ENCODE measurements at places on chromosomes 12 and 14. TPM values are rescaled to one million over a fixed set of nuclear protein-coding genes. Genes with fewer than 3 reads are reported as not detected.

DNA sequence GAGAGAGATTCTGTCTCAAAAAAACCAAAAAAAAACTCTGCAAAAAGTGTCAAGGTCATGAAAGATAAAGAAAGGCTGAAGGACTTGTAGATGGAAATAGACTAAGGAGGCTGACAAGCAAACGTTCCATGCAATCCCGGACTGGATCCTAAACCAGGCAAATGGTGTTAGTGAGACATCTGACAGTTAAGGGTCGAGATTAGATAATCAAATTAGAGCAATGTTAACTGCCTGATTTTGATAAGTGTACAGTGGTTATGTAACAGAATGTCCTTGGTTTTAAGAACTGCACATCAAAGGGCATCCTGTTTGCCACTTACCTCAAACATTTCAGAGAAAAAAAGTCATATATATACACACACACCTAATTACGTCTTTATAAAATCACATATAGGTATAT, 3.5 kb upstream of the RAN start:
- DNase-seq: no peak

DNA sequence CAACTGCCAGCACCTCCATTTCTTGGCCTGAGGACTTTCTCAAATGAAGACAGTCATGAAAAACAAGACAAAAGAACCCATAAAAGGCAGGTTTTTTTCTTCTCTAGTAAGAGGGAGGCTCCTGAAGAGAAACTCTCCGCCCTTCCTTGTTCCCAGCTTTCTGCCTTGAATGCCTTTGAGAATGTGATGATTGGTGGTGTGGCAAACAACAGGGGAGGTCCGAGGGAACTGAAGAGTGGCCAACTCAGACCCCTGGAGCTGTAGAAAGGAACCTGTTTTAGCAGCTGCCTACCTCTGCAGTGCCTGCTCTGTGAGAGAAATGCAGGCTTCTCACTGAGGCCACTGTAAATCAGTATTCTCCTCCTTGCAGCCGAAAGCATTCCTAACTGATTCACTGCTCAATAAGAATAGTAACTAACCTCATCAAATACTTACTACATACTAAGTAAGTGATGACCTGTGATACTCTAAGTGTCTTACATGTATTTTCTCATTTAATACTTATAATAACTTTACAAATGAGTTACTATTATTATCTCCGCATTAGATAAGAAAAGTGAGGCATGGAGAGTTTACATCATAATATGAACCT, 16.7 kb upstream of the ERC1 start:
- no peak for DNase-seq

DNA sequence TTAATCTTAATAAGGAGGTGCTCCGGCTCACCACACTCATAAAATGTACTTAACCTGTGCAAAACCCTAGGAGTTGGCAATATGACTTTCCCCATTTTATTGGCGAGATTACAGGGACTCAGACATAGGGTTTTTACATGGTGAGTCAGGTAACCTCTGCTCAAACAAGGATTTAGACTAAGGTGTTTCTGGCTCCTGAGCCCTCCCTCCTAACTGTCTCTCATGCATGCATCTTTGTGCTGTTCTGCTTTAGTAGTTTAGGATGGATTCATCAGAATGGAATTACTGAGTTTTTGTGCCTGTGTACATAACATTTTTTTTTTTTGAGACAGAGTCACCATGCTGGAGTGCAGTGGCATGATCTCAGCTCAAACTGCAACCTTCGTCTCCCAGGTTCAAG, 993.3 kb upstream of the TMEM132C start:
- DNase-seq: no peak

GRCh38 chr12:47904713-47905709, at the start of gene VDR:
VDR (minus strand) TSS chr12:47904994; CDS start chr12:47879113, 25,881 bp downstream.
- peak; percentile 75 for DNase-seq

DNA sequence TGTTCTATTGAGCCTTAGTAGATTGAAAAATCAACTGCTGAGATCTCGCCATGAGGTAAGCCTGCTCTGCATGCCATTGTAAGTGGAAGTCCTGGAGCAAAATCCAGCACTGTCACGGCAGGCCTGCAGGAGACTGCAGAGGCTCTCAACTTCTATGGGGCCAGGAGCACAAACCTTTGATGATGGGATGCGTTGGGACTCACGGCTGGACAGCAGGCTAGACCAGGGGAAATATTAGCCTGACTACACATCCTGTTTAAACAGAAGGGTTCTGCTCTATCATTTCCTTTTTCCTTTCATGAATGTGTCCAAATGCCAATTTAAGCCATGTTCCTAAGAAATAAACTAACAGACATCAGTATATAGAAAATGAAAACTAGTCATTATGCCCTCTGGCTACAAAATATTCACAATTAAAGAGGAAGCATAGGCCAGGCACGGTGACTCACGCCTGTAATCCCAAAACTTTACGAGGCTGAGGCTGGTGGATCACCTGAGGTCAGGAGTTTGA, 33.9 kb upstream of the RASSF8 start:
- no peak for DNase-seq

DNA sequence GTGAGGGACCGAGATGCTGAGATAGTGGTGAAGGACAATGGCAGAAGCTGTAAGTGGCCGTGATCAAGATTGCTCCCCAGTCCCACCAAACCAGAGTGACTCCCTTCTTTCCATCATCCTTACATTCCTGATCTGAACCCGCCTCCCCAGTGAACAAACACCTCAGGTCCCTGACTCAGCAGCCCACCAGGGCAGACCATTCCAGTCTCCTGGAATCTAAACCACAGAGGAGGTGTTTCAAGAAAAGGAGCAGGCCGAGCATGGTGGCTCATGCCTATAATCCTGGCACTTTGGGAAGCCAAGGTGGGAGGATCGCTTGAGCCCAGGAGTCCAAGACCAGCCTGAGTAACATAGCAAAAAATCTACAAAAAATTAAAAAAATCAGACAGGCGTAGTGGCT, 6.6 kb downstream of the ERBB3 start:
- DNase-seq: no peak

DNA sequence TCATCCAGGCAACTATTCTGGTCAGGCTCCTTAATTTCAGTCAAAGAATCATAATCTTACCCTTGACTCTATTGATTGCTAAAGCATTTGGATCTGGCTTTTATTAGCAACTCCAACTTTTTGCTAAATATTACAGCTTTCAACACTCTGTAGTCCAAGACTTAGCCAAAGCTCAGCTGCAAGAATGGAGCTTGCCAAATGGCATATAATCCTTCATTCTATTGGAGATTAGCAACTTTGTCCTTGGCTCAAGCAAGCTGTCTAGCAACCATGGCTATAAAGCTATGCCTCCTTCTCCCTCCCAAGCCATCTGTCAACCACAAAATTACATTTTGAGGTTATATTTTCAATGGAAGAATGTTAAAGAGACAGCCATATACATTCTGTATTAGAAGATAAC, 23.1 kb upstream of the NID2 start:
- no peak for DNase-seq

DNA sequence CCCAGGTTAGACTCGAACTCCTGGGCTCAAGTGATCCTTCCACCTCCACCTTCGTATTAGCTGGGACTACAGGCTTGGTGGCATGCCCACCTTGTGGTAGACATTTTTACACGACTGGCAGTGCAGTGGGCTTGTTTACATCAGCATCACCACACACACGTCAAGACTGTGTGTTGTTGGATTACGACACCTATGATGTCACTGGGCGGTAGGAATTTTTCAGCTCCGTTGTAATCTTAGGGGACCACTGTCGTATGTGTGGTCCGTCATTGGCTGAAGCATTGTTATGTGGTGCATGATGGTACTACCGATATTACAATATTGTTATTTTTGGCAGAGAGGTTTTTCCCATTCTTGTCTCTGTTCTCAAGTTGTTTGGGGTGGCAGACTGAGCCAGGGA, 50.7 kb downstream of the TSPAN9 start:
- no peak for DNase-seq

GRCh38 chr12:48296586-48297282, 54.0 kb downstream of the ZNF641 start:
- DNase-seq: peak; percentile 79

DNA sequence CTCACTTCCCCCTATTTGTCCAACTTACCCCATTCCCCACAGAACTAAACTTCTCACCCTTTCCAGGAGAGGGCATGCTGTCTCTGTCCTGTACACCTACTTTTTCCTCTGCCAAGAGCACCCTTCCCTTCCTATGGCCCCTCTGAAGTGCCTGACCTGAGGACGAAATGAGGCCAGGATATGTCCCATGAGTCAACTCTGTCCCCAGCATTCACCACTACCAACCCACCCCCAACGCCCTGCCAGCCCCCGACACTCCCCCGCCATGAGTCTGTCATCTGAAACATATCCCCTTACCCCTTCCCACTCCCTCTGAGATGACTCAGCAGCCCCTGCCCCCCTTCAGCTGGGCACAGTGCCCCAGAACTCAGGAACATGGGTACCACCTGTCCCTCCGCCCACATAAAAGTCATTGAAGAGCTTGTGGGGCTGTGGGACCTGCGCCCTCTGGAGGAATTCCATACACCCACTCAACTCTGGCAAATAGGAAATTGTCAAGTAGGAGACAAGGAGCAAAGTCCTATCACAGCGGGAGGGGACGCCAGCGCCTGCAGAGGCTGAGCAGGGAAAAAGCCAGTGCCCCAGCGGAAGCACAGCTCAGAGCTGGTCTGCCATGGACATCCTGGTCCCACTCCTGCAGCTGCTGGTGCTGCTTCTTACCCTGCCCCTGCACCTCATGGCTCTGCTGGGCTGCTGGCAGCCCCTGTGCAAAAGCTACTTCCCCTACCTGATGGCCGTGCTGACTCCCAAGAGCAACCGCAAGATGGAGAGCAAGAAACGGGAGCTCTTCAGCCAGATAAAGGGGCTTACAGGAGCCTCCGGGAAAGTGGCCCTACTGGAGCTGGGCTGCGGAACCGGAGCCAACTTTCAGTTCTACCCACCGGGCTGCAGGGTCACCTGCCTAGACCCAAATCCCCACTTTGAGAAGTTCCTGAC, 26.3 kb downstream of the ITGA7 start:
- DNase-seq: peak; percentile 72

GRCh38 chr12:85280165-85280983, at the start of gene ALX1:
ALX1 (plus strand) TSS chr12:85280220; CDS start chr12:85280262, 42 bp downstream.
- peak; percentile 69 for DNase-seq

- DNase-seq: no peak
Observed at GRCh38 chr12:3366451-3367110, 124.4 kb upstream of the PRMT8 start.

DNA sequence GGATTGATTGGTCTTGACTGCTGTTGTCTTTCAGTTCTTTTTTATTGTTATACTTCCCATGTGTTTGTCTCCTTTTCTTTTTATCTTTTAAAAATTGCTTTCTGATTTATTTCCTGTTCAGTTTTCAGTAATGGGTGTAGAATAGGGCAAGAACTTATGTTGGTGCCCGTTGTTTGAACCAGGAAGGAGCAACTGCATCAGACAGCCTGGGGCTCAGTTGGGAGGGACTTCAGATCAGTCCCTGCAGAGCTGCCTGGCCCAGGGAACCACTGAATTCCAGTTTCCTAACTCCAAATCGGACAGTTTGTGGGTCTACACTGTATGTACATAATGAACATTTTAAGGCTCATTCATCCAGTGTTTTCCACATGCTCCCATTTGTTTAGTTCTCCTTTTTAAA, 64.9 kb downstream of the FBXO34 start:
- DNase-seq: no peak

DNA sequence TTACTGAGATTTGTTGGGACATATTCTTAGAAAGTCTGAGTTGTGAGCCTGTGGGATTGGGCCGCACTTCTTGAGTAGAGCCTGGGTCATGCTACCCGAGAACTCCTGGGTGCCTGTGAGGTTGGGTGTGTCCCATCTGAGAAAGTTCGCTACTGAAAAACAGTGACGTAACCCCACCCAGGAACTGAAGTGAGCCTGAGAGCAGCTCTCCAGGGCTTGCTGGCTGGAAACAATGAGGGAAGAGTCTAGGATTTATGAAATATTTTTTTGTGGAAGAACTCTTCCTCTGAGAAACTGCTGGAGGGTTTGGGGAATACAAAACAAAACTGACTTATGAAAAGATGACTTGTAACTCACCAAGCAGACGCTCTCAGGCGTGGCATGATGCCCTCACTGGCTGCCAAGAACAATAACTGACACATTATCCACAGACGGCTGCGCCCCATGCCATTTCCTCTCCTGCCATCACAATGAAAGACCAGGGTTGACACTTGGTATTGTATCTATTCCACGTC, 69.2 kb downstream of the RASSF3 start:
- DNase-seq: no peak

- no peak for DNase-seq
Observed at GRCh38 chr14:102592763-102593060, 263 bp downstream of the RCOR1 start.

GRCh38 chr12:57342207-57342691, 88.6 kb downstream of the R3HDM2 start:
- DNase-seq: peak; percentile 24

- no peak for DNase-seq
Observed at GRCh38 chr12:47777741-47778558, 4.9 kb downstream of the SLC48A1 start.

DNA sequence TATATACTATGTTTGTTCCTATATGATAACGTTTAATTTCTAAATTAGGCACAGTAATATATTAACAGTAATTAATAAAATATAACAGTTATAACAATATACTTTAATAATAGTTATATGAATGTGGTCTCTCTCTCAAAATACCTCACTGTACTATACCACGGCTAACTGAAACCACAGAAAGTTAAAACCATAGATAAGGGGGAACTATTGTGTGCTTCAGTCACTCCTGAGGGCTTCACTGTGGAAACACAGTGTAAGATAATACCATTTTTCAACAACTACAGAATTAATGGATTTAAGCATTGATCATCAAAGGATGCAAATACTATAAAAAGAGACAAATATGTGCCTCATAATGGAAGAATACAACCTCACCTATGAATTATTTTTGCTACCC, 266.4 kb upstream of the RGS6 start:
- DNase-seq: no peak

- no peak for DNase-seq
Observed at GRCh38 chr12:67042697-67043131, 226.4 kb upstream of the CAND1 start.

DNA sequence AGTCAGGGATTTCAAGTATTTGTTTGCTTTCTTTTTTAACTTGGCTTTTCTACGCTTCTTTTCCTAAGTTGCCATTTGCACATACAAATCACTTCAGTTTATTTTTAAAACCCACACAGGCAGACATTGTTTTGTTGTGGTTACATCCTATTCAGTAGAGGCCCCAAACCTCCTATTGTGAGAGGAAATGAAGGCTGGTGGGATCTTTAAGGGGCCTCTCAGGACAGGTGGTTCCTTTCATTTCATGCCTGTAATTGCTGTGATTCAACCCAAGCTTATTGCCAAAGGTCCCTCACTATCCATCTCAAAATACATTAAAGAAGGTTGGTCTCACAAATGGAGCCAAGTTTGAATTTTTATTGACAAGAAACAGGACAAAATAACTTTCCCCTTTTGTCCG, 257.1 kb downstream of the ADAMTS20 start:
- DNase-seq: no peak

GRCh38 chr14:105205673-105206208, 24.6 kb upstream of the NUDT14 start:
- no peak for DNase-seq

PPM1H gene
- polyA plus RNA-seq: 29.5 TPM

KRT83 gene
- not detected for polyA plus RNA-seq

FKBP11 gene
- 22.4 TPM for polyA plus RNA-seq

RFLNA gene
- 5.0 TPM for polyA plus RNA-seq

EIF2S3B gene
- polyA plus RNA-seq: 1.5 TPM

INSM2 gene
- polyA plus RNA-seq: not detected

GYS2 gene
- 0.17 TPM for polyA plus RNA-seq

ADAMTS20 gene
- polyA plus RNA-seq: 1.2 TPM

SLC2A3 gene
- 21.1 TPM for polyA plus RNA-seq

TMEM63C gene
- polyA plus RNA-seq: 2.8 TPM

TMEM253 gene
- 1.3 TPM for polyA plus RNA-seq

DGKA gene
- 26.2 TPM for polyA plus RNA-seq

KICS2 gene
- 6.3 TPM for polyA plus RNA-seq

Measured in left kidney (tissue), 8 donors.